ENCODE measurements at places on chromosomes 1 and 21.

- DNase-seq = no peak
These were observed 24.3 kb upstream of the SLC35D1 start for GRCh38 chr1:67078291-67078690.

- no peak for DNase-seq
These were observed 224.0 kb downstream of the KIF26B start for GRCh38 chr1:245378745-245379144.

DNA sequence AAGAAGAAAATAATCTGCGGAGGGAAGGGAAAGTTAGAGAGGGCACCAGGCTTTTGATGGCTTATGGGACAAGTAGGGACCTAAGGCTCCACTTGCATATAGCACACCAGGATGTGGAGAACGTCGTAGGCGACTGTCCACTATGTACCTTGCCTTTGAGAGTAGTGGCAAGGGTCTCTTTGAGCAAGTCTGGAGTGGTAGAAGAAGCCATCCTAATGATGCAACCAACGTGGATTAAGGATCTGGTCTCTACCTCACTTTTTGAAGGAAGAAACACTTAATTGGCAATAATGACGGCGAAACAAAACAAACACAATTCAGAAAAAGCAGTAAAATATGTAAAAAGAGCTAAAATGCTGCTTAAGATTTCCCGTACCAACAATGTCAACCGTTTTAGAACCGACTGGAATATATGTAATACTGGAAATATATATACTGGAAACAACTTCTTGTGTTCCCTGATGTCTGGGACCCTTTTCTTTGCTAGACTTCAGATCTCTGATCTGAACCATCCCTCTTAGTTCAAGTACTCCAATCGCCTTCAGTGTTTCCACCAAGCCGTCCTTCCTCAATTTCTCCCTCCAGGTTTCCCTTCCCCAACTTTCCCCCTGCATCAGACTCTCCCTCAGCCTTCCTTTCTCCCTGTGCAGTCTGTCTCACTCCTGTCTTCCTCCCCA is 821 bp upstream of the KHDRBS1 start:
- DNase-seq = no peak

- no peak for DNase-seq
These were observed 480.6 kb downstream of the SETD4 start for GRCh38 chr21:35579520-35580293.

DNA sequence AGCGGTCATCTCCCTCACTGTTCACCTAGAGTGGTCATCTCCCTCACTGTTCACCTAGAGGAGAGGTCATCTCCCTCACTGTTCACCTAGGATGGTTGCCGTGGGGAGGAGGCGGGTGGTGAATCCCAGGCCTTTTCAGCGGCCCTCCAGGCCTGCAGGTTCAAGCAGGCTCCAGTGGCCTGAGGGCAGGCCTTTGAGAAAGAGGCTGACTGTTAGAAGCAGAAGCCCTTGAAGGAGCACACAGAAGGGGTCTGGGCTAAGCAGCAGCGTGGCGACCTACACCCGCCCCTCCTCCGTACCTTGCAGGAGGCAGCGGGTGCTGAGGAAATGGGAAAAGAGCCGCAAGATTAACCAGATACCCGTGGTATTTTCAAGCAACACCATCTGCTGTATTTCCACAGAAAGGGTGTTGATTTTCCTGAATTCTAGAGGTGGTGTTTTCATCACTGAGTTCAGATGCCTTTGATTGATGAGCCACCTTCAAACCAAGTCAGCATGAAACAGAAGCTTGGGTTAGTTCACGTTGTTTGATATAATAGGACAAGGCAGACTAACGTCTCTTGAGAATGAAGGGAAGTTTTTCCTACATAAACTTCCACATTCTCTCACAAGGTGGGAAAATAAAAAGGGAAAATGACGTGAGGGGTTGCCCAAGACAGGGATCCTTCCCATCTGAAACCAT is 289.5 kb downstream of the KIF26B start:
- no peak for DNase-seq

GRCh38 chr21:31133243-31133830 is 95.1 kb upstream of the KRTAP19-8 start:
- DNase-seq = no peak
